Esophagus muscularis mucosa (tissue), 4 donors: ENCODE measurements at places on chromosomes 1 and 21. TPM values are rescaled to one million over a fixed set of nuclear protein-coding genes. Genes with fewer than 3 reads are reported as not detected.

DNA sequence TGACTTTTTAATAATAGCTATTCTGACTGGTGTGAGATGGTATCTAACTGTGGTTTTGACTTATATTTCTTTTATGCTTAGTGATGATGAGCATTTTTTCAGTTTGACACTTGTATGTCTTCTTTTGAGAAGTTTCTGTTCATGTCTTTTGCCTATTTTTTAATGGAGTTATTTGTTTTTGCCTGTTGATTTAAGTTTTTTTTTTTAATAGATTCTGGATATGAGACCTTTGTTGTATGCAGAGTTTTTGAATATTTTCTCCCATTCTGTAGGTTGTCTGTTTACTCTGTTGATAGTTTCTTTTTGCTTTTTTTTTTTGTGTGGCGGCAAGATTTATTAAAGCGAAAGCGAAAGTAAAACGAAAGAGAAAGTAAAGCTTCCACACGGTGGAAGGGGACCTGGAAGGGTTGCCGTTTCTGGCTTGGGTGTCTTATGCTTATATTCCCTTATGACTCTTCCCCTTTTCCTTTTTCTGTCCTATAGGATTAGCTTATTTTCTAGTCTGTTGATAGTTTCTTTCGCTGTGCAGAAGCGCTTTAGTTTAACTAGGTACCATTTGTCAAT is 67.6 kb downstream of the TBX19 start:
- peaks cover 2% of the 10 kb centered on the region for H3K4me1 ChIP-seq
- no peaks in the 10 kb centered on the region for H3K27me3 ChIP-seq
- H3K4me3 ChIP-seq = peak overlapping the region; percentile 52
- DNase-seq = no peak

- H3K36me3 ChIP-seq = no peaks in the 10 kb centered on the region
- no peak for DNase-seq
- no peak overlapping the region for H3K4me3 ChIP-seq
- peaks cover 8% of the 10 kb centered on the region for H3K4me1 ChIP-seq
- H3K27ac ChIP-seq = no peak overlapping the region
Measured at GRCh38 chr1:59631561-59632255, 183.0 kb upstream of the HOOK1 start.

The MSH4 gene
- total RNA-seq = 0.13 TPM

GRCh38 chr1:65109487-65109886 is 38.5 kb upstream of the AK4 start:
- no peak for DNase-seq
- no peak overlapping the region for H3K4me3 ChIP-seq
- H3K27ac ChIP-seq = no peak overlapping the region

- H3K27ac ChIP-seq = no peak overlapping the region
- no peaks in the 10 kb centered on the region for H3K27me3 ChIP-seq
- DNase-seq = no peak
Measured at GRCh38 chr1:233005156-233005555, 54.7 kb downstream of the NTPCR start.

- DNase-seq = no peak
- peak within 1 kb of the TSS; percentile 79 for H3K27ac ChIP-seq
- no peaks in the 10 kb centered on the region for H3K27me3 ChIP-seq
- peak within 1 kb of the TSS; percentile 45 for H3K4me3 ChIP-seq
Measured at GRCh38 chr1:178870944-178871343, at the start of gene ANGPTL1. TSS of gene ANGPTL1 (minus strand) at chr1:178871077. CDS start at chr1:178865776, 5,301 bp downstream.
